ENCODE measurements at places on chromosomes 16 and 17.

- peak; percentile 64 for DNase-seq
Observed at GRCh38 chr17:73142872-73143381, 21.9 kb upstream of the SSTR2 start.

- no peak for DNase-seq
Observed at GRCh38 chr17:44077595-44077909, 7.0 kb downstream of the G6PC3 start.

DNA sequence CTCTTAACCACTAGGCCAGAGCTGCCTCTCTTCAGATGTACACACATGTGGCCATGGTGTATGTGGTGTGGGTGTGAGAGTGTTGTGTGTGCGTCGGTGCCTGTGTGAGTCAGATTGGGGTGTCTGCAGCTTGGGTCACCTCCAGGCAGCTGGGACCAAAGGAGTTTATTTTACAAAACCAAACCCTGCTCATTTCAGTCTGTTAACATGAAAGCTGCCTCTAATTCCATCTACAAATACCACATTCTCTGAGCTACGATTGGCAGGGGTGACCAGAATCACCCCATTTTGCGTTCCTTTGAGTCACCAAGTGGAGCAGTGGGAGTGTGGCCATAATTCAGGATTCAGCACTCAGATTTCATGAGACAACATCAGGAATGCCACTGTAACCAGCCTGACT is 105.3 kb downstream of the IRX5 start:
- no peak for DNase-seq

DNA sequence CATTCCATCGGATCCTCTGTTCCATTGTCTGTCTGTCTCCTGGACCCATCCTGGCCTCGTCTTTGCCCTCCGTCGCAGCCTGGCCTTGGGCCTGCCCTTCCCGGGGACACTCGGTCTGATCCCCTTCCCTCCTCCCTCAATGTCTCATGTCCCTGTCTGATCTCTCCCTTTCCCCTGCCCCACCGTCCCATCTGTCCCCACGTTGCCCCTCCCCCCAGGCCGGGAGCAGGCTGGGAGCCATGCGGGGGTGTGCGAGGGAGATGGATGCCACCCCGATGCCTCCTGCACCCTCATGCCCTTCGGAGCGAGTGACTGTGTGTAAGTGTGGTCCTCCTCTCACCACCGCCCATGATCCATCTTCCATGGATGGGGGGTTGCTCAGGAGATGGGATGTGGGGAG is 5.3 kb upstream of the ATP2A1 start:
- no peak for DNase-seq

DNA sequence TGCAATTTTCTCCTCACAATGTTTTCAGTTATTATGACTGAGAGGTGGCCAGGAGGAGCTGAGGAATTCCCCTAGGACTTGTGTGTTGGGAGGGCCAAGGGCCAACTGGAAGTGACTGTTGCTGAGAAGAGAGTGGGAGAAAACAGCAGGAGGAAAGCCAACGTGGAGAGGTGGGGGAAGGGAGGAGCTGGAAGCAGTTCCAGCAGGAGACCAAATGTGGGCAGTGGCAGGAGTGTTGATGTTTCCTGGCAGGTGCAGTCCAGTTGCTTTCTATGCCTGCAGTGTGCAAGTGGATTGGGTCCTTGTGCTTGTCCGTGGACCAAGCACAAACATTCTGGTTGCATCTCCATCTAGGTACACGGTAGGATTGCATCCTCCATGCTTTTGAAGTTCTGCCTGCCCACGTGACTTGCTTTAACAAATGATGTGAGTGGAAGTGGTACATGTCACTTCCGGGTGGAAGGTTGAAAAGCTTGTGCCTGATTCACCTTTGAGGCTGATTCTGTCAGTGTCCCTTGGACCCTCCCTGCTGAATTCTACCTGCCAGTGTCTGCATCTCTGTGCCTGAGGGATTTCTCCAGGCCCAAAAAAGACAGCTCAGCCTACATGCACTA is 54.7 kb upstream of the CRHR1 start:
- DNase-seq: no peak

DNA sequence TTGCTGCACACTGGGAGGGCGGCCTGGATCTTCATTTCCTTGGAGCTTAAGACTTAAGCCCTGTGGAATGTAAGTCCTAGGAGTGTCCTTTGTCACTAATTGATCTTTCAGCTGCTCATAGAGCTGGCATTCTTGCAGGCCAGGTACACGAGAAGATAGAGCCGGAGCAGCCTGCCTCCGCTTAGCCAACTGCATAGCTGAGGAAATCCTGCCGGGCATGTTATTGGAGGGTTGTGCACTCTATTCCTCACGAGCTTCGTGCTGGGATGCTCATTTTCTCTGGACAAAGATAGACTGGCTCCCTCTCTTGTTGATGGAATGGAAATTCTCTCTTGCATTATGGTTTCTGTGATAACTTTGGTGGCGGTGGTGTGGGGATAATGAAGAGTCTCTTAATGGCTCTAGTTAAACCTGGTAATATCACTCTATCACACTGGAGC is 76.9 kb downstream of the RPA1 start:
- no peak for DNase-seq

- peak; percentile 57 for DNase-seq
Observed at GRCh38 chr17:35167666-35168065, 20.0 kb downstream of the UNC45B start.

DNA sequence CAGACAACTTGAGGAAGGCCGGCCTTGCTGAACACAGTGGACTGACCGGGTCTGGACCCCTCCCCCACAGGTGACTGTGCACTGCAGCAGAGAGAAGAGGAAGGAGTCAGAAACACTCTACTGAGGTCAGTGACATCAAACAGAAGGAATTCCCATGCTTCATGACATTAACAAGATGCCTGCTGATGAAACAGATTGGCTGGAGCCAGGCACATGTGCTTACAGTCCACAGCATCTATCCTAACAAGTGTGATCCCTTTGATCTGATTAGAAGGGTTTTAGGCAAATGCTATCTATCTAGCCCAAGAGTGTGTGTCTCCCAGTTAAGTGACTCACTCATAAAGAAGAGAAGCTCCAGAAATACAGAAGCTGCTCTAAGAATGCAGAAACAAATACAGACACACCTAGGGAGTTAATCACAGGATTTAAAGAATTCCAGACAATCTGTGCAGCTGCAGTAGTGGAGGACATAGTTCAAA is 90.2 kb downstream of the SYCE1L start:
- peak; percentile 86 for DNase-seq

DNA sequence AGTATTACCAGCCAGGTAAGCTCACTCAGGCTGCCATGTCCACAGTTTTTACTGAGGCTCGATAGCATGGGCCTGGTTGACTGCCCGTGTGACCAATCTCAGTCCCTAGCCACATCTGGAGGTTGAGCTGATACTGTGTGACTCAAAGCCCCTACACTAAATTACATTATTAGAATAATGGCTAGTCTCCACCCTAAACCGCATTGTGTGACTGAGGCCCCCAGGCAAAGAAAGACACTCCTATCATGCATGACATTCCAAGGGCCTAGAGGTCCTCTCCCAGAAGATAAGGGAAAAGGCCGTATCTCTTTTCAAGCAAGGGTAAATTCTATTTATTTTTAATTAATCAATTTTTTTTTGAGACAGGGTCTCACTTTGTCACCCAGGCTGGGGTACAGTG is 505.3 kb downstream of the HAPSTR1 start:
- no peak for DNase-seq

DNA sequence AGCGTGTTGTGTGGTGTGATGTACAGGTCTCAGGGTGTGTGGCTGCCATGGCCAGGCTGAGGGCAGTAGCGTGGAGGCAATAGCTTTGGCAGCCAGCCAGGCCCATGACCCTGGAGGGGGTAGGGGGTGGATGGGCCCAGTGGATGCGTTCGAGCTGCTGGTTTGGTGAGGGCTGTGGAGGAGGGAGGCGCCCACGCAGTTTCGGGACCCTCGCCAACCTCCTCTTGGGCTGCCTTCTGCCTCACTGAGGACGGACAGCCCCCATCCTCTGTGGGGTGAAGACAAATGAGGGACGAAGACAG is 238.6 kb upstream of the GSE1 start:
- DNase-seq: no peak

GRCh38 chr17:7834542-7834956 is 532 bp downstream of the KDM6B start:
- no peak for DNase-seq

- DNase-seq: no peak
Observed at GRCh38 chr17:44707755-44708400, 587 bp upstream of the DBF4B start.

DNA sequence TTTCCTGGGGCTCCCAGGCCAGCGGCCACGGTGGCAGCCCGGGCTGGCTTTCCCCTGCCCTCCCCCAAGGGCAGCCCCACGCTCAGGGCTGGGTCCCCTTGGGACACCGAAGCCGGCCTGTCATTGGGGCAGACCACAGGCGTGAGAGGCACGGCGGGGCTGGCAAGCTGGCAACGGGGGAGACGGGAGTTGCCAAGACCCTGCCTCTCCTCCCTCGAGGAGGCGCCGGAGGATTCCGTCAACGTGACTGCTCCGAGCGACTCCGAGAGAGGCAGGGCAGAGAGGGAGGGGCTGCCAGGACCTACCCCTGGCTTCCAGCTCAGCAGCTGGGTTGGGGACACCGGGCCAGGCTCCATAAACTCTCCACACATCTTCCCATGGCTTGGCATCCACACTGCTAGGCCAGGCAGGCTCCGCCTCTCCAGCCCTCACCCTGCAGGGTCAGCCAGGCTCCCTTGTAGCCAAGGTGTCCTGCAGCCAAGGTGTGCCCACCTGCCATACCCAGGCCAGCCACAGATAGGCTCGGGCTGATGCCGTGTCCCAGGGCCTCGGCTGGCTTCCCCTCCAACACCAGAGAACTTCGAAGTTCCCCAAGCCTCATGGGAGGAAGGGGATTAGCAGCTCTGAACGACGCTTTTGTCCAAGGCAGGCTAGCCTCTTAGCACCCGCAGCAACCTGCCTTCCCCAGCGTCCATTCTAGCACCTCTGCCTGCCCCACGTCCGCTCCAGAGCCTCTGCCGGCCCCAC is 25.5 kb downstream of the TIMM22 start:
- no peak for DNase-seq

GRCh38 chr17:68693896-68694295 is 92.7 kb upstream of the FAM20A start:
- DNase-seq: no peak

DNA sequence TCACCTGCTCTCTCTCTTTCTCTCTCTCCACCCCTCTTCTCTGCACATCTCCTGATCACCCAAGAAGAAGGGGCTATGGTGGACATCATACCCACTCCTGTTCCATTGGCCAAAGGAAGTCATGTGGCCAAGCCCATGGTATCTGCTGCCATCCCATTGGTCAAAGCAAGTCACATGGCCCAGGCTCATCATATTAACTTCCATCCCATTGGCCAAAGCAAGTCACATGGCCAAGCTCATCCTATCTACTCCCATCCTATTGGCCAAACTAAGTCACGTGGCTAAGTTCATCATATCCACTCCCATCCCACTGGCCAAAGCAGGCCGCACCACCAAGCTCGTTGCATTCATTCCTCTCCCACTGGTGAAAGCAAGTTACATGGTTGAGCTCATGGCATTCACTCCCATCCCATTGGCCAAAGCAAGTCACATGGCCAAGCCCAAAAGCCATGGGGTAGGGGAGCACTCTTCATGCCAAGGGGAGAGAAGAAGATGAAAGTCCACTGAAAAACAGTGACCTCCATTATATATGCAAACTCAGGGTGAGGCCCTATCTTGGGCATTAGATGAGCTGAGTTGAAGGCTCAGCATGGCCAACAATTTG is 29.2 kb downstream of the SNX20 start:
- no peak for DNase-seq

GRCh38 chr16:85515319-85515745 is 97.8 kb upstream of the GSE1 start:
- DNase-seq: no peak

Measured in EH (cell line).